Activated T-helper 1 cell treated with anti-CD3 and anti-CD28 coated beads, Interleukin-12 subunit alpha, Interleukin-12 subunit beta, Interleukin-2, Interleukin-4 antibody, amounts not matched to agents 30 ng/mL and 10 ng/mL and 1 ng/mL, durations not matched to agents 14 hours and 24 hours and 36 hours (primary cell): ENCODE measurements at places on chromosomes 6 and 20. TPM values are rescaled to one million over a fixed set of nuclear protein-coding genes. Genes with fewer than 3 reads are reported as not detected.

DNA sequence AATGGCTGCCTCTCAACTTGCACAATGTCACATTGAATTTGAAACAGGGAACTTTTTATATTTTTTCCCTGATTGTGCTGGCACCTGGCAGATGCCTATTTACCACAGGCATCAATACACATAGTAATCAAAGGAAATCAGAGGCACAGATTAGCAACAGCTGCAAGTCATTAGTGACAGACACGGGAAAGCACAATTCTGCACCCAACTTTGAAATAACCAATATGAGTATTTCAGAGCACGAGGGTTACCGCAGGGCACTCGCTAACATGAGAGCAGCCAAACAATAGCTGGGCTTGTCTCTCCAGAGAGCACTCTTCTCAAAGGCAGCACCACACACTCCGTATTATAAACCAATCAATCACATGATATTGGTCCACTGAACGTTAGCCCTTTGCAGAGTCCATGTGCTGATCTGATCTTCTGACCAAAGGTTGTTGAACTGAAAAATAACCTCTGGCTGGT lies 149.5 kb downstream of the RNF144B start:
- no peak for DNase-seq

- DNase-seq: no peak
Observed at GRCh38 chr6:37131104-37131959, 38.6 kb upstream of the PIM1 start.

DNA sequence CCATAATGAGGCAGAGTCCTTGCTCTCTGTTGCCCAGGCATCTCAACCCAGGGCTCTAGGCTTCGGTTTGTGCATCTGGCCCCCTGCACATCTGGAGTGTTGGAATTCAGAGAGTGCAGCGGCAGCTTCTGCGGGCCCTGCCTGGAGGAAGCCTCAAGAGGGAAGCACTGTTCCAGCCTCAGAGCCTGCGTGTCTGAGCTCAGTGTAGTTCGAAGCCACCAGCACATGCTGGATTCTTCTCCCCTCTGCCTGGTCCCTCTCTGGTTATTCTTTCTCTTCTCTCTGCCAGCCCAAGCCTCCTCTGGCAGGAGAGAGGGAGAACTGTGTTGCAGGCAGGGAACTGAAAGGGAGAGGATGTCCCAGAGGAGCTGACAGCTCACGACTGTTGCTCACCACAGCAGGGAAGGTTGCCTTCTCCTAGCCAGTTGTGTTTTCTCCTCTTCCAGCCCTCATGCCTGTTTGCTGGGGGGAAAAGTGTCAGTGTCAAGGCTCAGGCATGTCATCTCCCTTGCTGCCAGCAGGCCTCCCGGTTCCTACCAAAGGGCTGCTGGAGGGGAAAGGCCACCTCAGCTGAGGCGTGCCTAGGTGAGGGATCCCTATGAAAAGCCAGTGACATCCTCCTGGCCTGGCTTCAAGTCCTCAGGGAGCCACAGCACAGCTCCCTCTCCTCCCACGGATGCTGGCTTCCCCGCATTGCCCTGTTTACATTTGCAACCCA lies 126.0 kb upstream of the LRFN2 start:
- DNase-seq: no peak

DNA sequence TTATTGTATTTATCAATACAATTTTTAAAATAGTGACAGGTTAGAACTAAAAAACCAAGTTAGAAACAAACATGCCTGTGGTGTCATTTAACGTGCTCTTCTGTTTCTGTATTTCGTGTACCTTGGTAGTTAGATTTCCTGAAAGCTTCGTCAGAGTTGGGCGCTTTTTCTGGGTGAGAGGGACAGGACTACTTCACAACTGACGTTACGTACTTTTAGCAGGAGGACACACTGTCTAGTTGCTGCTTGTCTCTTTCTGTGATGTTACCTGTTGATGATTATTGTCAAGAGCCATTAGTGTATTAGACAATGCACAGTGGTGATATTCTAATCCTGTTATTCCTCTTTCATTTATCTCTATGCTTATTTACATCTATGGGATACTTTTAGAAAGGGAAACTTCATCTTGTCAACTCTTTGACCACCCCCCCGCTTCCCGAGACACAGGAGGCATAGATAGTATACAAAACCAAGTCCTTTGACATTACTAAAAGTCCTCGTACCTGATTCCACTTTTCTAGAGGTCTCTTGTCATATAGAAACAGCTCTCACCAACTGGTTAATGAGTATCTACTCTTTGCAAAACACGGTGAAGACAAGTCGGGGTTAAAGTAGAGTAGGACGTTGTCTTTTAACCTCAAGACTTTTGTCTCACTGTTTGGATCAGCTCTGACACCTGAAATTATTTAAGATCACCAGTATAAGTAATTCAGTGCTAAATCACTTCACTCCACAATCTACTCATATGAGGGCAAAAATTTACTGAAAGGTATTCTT lies 96.3 kb downstream of the LYRM2 start:
- DNase-seq: no peak

SMOC2 gene
- total RNA-seq: not detected in 2 replicates

DNA sequence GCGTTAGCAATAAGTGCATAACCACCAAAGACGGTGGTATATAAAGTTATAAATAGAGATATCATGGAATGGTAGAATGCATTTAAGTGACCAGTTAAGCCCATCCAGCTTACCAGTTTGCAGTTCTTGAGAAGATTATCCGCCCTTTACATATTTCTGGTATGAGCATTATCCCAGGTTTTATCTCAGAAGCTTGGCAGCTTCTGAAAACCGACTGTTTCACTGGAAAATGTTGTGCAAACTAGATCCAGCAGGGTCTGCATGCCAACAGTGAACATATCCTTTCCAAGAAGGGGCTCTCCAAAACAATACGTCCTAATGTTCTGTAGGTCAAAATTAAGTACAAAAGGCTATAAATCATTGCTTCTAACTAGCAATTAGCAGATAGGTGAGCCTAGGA lies 29.5 kb upstream of the SHLD1 start:
- DNase-seq: no peak

PI3 gene
- not detected in 2 replicates for total RNA-seq

TFAP2D gene
- total RNA-seq: not detected in 2 replicates

- no peak for DNase-seq
Observed at GRCh38 chr20:40604416-40604815, 84.6 kb downstream of the MAFB start.

WDR46 gene
- total RNA-seq: 113 and 123 TPM in 2 replicates

DNA sequence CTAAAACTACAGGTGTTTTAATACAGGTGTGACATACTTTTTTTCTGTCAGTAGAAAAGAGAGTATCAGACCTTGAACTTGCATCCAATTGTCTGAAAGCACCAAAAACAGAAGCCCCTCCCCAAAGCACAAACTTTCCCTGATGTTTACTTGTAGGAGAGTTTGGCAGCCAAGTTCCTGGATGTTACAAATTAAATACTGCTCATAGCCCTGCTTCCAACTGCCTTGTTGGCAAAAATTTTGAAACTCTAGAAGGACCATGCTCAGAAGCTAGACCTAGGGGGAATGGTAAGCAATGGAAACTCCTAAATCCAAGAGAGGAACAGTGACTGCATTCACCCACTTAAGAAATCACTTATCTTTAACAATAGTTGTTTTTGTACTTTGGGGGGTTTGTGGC lies 17.0 kb upstream of the ARG1 start:
- no peak for DNase-seq
